ENCODE measurements at places on chromosomes 1 and 21. TPM values are rescaled to one million over a fixed set of nuclear protein-coding genes. Genes with fewer than 3 reads are reported as not detected.

- no peak for DNase-seq
Observed at GRCh38 chr1:182699393-182700350, 15.3 kb upstream of the RGS8 start.

Gene KRTAP13-2
- polyA plus RNA-seq, result not detected

Gene FLG2
- not detected for polyA plus RNA-seq

Gene ADCY10
- polyA plus RNA-seq, result 0.06 TPM

- peak; percentile 88 for DNase-seq
Observed at GRCh38 chr1:61049850-61050540, 32.4 kb upstream of the NFIA start.

Gene TEX38
- not detected for polyA plus RNA-seq

DNA sequence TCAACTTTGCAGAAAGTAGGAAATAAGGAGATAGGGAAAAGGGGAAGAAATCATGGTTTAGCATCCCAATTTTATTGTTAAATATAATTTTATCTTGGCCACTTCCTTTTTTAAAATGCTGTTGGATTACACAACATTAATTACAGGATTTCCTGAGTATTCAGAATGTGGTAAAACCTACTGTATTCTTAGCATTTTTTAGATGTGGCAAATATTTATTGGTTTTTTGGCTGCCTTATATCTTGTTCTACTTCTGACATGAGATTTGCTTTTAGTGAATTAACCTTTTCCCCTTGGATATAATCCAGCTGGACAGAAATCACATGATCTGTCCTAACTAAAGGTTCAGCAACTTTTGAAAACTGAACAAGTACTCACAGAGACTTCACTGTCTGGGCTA, 104.9 kb downstream of the PTGS2 start:
- no peak for DNase-seq

Gene S100A7A
- not detected for polyA plus RNA-seq

DNA sequence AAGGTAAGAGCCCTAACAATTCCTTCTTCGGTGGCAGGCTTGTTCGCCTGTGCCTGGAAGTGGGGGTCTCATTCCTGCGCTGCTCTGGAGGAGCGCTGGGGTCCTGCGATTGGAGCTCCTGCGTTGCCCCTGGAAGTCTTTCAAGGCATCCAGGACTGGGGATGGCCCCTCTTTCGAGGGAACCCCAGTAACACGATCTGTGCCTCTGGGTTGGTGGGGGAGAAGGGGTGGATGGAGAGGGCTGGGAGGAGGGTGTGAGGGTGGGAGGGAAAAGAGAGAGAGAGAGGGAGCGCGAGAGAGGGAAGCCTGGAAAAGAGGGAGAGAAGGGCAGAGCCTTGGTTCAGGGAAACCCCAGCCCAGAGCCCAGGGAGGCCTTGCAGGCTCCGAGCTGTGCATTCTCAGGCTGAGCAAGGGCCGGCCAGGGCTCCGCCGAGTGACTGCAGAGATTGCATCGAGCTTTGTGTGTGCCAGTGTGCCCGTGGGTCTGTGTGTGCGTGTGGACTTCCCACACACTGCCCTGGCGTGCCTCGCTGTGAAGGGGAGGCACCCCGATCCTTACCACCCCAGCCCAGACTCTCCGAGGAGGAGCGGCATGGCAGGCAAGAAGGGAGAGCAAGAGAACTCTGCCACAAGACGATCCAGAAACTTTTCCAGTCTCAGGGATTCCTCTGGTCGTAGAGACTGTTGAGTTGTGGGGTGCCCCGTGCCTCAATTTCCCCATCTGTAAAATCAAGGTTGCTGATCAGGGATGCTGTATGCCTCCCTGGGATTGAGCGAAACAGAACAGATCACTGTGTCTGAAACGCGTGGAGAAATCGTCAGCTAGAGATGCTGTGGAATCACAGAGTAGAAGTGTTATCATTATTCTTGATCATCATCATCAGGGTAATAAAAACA, 619 bp downstream of the BCL9 start:
- no peak for DNase-seq

GRCh38 chr1:41726899-41727748, 191.6 kb downstream of the HIVEP3 start:
- DNase-seq, result no peak

GRCh38 chr1:66119148-66119547, 326.5 kb downstream of the PDE4B start:
- DNase-seq, result no peak

Gene TNFSF18
- polyA plus RNA-seq, result not detected
